ENCODE measurements at places on chromosomes 5 and 9.

DNA sequence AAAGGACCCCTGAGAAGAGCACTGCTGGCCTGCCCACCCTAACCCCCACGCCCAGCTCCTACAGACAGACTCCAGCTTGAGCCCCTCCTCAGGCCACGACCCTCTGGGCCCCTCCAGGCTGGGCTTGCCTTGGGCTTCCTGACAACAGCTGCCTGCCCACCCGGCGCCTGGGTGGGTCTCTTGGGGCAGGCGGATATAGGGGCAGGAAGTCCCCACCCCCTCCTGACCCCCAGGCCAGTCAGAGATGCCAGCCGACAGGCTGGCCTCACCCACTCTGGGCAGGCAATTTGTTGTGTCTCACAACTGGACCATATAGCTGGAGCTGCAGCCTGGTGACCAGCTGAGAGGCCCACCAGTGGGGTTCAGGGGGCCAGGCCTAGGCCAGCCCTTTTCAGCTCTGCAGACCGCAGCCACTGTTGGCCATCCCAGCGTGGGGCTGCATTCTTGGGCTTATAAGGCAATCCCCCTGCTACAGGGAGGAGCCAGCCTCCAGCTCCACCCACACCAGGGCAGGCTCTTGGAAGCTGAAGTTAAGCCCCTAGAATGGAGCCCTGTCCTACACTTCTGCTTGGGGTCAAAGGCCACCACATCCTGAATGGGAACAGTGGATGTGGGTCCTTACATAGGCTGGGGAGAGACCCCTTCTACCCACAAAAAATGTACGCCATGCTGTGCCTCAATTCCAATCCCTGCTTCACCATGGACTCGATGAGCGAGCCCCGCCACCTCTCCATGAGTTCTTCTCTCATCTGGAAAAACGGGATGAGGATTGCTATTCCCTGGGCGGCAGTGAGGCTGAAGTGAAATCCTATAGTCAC is 2.0 kb downstream of the PDLIM7 start:
- DNase-seq = no peak

GRCh38 chr5:68371607-68372006 is 156.1 kb downstream of the PIK3R1 start:
- no peak for DNase-seq

DNA sequence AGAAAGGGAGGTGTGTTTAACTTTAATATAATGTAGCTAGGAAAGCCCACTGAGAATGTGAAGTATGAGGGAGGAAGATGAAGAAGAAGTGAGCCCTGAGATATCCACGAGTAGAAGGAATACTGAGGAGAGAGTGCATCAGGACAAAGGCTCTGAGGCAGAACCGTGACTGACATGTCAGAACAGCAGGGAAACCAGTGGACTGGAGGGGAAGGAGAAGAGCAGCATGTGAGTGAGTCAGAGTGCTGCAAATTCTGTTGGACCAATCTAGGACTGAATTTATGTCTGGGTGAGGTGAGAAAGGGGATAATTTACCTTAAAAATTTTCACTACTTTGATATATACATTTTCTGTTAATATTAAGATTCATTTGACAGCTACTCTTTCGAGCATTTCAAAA is 110.3 kb downstream of the ST8SIA4 start:
- DNase-seq = no peak

GRCh38 chr5:141866096-141866495 is 12.1 kb downstream of the PCDH1 start:
- no peak for DNase-seq

GRCh38 chr5:143665866-143666265 is 146.1 kb upstream of the HMHB1 start:
- no peak for DNase-seq

DNA sequence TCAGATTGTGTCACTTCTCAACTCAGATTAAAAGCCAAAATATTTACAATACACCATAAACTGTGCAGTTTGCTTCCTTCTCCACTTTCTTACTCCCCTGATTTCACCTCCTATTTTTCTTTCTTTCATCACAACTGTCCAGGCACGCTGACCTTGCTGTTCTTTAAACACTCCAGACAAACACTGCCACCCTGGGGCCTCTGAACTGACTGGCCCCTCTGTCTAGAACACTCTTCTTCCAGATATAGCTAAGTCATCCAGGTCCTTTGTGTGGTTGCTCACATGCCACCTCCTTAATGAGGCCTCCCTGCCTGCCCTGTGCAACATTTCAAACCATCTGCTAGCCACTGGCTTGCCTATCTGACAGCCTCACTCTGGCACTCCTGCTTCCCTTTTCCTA is 46.6 kb downstream of the ATG10 start:
- DNase-seq = no peak

- peak; percentile 17 for DNase-seq
Measured at GRCh38 chr5:157464519-157465171, 4.6 kb downstream of the NIPAL4 start.

DNA sequence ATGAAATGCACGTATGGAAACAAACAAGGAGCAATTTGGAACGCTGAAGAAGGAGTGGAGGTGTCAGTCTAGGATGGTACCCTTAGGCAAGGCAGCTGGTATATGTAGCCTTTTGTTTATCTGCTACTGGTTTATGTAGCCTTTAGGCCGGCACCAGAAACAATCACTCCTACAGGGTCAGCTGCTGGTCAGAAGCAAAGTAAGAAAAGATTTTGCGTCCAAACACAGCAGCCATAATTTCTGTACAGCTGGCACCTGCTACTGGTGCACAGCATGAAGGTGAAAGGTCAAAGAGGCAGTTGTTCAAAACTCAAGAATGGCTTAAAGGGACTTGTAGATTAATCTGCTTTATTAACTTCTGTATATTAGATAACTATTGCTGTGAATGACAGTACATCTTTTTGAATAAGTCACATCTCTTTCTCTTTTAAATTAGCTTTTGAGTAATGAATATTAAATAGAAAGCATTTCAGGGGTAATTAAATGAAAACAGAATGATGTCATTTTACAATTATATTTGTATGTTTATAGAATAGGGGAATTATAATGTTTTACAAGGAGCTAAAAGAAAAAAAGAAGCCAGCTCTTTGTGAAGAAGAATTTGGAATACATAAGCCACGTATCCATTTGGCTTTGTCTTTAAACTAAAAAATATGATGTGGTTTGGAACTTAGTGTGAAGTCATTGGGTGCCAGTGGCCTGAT is 33.1 kb upstream of the TLX3 start:
- DNase-seq = no peak

- DNase-seq = no peak
Measured at GRCh38 chr5:116520771-116521170, 53.9 kb downstream of the SEMA6A start.

DNA sequence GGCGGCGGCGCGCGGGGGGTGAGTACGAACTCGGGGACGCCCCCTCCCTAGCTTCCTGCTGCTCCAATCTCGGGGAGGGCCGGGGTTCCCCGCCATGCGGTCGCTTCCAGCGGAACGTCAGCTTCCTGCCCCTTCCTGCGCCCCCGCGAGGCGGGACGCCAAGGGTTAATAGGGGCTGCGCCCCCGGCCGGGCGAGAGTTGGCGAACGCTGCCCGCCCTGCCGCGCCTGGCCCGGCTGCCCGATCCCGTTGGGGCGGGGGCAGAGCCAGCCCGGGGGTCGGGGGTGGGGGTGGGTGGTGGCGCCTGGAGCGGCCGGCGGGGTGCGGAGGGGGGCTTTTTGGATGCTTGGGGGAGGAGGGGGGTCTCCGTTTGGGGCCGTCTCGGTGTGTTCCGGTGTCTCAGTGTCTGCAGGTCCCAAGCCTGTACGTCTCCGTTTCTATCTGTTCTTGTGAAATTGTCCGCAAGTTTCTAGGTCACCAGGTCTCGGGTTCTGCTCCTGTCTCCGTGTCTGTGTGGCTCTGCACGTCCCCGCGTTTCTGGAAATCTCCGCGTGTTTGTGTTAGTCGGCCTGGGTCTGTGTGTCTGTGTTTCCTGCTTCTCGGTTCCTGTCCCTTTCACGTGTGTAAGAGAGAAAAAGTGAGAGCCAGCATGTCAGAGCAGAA is 789 bp downstream of the COL27A1 start:
- DNase-seq = no peak

DNA sequence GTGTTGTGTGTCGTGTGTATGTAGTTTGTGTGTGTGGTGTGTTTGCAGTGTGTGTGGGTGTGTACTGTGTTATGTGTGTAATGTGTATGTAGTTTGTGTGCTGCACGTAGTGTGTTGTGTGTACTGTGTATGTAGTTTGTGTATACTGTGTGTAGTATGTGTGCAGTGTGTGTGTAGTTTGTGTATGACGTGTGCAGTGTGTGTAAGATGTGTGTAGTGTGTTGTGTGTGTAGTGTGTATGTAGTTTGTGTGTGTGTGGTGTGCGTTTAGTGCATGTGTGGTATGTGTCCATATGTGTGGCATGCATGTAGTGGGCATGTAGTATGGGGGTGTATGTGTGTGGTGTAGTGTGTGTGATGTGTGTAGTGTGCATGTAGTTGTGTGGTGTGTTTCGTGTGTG is 39.6 kb downstream of the SYK start:
- DNase-seq = no peak

- DNase-seq = no peak
Measured at GRCh38 chr9:127313042-127313560, 48.5 kb downstream of the GARNL3 start.

GRCh38 chr5:153489611-153490010 is 859 bp upstream of the GRIA1 start:
- no peak for DNase-seq

GRCh38 chr5:74669821-74670220 is 15.2 kb upstream of the HEXB start:
- DNase-seq = no peak

- DNase-seq = no peak
Measured at GRCh38 chr5:2779459-2779858, 28.0 kb upstream of the IRX2 start.

- no peak for DNase-seq
Measured at GRCh38 chr5:133534566-133534965, 77.8 kb downstream of the FSTL4 start.

DNA sequence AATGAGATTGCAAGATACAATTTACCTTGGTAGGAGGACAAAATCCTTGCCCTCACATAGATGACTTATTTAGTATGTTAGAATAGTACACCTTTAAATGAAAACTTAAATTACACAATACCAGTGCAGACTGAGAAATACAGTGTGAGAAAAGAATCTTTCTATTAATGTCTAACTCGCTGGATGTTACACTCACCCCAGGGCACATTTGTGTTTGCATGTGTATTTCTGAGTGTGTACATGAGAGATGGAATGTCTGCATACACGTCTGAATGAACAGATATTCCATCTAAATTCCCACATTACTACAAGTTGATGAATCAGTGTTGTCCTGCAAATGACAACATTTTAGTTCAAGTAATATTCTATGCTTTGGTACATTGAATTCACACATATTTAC is 99.8 kb downstream of the KLHL3 start:
- no peak for DNase-seq

DNA sequence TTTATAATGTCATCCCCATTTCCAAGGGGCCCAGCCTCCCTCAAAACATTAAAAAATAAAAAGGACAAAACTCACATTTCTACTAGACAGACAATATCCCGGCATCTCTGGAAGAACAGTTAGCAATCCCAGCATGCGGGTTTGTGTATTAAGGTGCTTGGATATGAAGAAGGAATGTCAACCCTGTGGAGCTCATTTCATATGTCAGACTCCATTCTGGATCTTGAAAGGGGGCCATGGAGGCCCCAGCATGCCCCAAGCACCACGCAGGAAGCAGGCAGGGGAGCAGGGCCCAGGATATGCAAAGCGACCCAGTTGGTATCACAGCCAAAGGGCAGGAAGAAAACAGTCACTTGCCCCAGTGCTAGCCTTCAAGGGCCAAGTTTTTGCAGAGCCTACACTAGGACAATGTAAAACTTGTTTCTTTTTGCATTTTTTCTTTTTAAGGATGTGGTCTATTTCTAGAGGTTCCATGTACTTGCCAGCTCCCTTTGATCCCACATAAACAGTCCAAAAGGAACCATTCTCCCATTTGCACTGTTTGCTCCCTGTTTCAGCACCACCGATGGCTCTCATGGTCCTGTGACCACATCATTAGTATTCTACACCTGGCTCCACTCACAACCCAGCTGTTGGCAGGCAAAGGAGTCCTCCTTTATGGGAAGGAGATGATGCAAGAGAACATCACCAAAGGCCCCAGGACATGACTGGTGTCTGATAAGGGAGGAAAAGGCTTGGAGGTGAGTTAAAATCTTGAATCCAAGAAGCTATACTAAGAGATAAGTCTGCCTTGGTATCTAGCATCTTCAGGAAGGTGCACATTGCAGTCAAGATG is 58.3 kb downstream of the FGF1 start:
- DNase-seq = no peak

- no peak for DNase-seq
Measured at GRCh38 chr9:74115976-74116375, 381.2 kb upstream of the RORB start.

DNA sequence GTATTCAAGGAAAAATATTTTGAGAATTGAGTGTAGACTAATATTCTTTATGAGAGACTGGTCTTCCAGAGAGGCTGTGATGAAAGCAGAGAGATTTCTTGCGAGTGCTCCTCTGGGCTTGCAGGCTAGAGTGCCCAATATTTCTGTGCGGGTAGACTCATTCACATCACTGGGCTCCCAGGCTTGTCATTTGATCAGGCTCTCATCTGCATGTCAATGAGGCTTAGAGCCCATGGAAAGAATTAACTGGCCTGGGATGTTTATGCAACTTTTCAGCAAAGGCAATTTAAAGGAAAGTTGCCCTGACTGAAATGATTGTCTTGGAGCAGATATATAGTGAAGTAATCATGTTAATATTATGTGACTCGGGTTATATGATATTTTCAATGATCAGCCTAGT is 42.3 kb downstream of the SNCAIP start:
- no peak for DNase-seq

- DNase-seq = no peak
Measured at GRCh38 chr5:149780043-149780737, 50.1 kb downstream of the PPARGC1B start.

DNA sequence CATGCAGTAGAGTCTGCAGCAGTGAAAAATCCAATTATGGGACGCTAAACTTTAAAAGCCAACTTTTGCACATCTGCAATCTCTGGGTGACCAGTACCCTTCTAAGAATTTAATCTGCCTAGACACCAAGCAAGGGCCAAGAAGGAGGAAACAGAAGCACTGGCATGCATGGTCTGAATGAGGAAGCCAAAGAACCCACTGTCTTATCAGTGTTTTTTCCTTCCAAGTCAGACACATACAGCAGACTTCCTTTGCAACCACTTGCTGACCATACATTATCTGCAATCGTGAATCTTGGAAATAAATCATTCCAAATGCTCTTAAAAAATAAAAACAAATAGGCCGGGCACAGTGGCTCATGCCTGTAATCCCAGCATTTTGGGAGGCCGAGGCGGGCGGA is 65.9 kb downstream of the DEPDC1B start:
- no peak for DNase-seq

- no peak for DNase-seq
Measured at GRCh38 chr5:32233696-32234447, 59.8 kb upstream of the GOLPH3 start.

- no peak for DNase-seq
Measured at GRCh38 chr5:133917785-133918184, 50.6 kb downstream of the C5orf15 start.
